ENCODE measurements at places on chromosomes 6 and 20.

GRCh38 chr20:64045346-64046011 lies 4.0 kb downstream of the SOX18 start:
- no peak for DNase-seq

- no peak for DNase-seq
Observed at GRCh38 chr6:149890629-149891045, 7.3 kb downstream of the RAET1E start.

DNA sequence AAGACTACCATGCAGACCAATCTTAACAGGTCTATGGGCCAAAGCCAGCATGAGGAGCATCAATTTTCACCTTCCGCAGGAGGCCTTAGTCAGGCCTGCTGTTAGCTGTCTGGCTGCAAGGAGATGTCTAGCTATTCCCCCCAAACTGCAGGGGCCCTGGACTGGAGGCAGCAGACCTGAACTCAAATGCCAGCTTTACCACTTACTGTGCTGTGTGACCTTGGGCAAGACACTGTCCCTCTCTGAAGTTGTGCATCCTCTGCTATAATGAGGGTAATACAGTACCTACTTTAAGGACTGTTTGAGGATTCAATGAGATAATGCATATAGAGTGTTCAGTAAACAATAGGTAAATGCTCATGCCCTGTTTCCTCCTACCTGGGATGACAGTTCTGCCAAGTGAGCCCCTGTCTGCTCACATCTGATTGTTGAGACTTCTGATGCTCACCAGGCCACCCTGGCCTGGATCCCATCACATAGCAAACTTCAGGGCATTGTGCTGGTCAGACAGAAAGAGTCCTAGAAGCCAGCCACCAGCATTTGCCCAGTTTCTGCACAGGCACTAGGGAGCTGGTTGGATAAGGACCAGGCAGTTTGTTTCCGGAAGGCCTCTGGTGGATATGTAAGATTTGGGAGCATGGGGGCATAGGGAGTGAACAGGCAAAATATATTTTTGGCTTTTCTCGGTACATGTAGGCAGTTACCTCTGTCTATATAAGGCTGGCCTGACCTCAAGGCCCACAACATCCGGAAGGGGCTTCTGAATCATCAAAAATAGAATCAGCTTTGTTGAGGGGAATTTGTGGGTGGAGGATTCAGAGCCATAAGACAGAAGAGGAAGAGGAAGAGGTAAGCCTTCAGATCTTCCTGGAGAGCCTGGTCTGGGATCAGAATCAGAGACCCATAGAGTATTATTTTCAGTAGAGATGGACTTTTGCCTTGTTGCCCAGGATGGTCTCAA lies 2.3 kb upstream of the OCSTAMP start:
- DNase-seq, result peak; percentile 37

- DNase-seq, result no peak
Observed at GRCh38 chr20:51800872-51801121, 1.5 kb downstream of the SALL4 start.

All from CD4-positive, alpha-beta T cell treated with Interleukin-2 at 100 ng/mL for 4 hours (primary cell).